Stimulated activated CD4-positive, alpha-beta T cell treated with anti-CD3 and anti-CD28 coated beads, Interleukin-1b, Interleukin-23, amount 100 ng/mL, for 24 hours (primary cell): ENCODE measurements at places on chromosomes 5 and 9.

GRCh38 chr5:88672644-88673252 lies 210.2 kb downstream of the MEF2C start:
- no peak for DNase-seq

GRCh38 chr9:4491626-4491975 lies 1.3 kb downstream of the SLC1A1 start:
- DNase-seq = no peak

- DNase-seq = no peak
Observed at GRCh38 chr9:124011460-124012301, at the start of gene LHX2. Gene LHX2 (plus strand): TSS chr9:124011768. CDS start chr9:124012349, 581 bp downstream.

GRCh38 chr9:98903961-98904411 lies 39.7 kb upstream of the COL15A1 start:
- no peak for DNase-seq

DNA sequence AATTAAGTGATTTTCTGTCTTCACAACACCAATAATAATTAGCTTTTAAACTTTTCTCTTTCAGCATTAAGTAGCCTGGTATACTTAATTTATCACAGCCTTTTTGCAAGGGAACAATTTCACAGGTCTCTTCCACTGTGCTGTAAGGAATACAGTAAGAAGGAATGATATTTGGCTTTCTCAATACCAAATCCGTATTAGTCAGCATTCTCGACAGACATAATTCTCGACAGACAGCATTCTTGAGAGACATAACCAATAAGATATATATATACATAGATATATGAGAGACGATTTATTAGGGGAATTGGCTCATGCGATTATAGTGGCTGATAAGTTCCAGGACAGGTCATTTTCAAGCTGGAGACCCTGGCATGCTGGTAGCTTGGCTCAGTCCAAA lies 18.0 kb downstream of the PRKAA1 start:
- DNase-seq = no peak

GRCh38 chr9:36148311-36149051 lies 11.9 kb downstream of the GLIPR2 start:
- DNase-seq = peak; percentile 56

DNA sequence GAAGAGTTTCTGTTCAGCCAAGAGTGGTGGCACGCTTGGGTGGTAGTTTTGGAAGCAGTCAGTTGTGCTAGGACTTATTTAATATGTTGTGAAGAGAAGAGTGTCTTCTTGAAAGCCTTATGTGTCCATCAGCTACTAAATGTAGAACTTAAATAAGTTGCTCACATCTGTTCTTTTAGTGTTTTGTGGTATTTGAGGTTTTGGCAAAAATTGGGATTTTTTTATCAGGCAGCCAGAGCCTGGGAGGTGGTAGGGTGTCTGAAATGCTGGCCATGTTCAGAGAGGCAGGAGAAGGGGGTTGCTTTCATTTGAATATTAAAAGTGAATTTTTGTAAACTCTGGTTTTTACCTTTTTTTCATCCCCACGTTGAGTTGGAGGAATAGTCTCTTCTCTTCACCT lies 24.2 kb upstream of the ZBTB34 start:
- DNase-seq = no peak
